Left kidney (tissue), 8 donors: ENCODE measurements at places on chromosomes 3 and 15. TPM values are rescaled to one million over a fixed set of nuclear protein-coding genes. Genes with fewer than 3 reads are reported as not detected.

Gene MCF2L2
- polyA plus RNA-seq = 1.7 TPM

Gene ERC2
- polyA plus RNA-seq = 3.9 TPM

Gene KNG1
- polyA plus RNA-seq = 56.9 TPM

Gene SMCO1
- not detected for polyA plus RNA-seq

Gene KCNMB2
- 25.2 TPM for polyA plus RNA-seq

Gene CIDEC
- not detected for polyA plus RNA-seq
